ENCODE measurements at places on chromosomes 5 and 9.

DNA sequence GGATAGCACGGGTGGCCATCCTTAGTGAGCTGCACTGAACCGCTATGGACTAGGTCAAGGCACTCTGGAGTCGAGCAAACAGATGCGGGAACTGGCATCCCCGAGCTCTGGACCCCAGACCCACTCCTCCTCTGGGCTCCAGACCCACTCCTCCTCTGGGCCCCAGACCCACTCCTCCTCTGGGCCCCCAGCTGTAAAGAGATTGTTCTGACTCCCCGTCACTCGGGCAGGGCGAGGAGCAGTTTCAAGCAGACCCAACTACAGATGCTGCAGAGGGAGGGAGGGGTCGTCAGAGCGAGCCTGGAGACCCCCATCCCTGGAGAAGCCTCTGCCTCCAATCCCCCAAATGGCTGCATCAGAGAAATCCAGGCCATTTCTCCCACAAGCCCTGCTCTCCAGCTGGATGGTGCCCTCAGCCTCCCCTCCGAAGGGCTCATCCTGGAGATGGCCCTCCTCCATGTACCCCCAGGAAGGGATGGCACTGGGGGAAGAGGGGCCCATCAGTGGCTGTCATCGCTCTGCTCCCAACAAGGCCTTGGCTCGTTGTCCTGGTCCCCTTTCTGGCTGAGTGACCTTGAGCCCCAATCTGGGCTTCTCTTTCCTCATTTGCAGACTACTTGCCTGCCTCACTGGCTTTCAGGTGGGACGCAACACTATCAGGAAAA lies 38.7 kb downstream of the DUSP1 start:
- no peak for DNase-seq

DNA sequence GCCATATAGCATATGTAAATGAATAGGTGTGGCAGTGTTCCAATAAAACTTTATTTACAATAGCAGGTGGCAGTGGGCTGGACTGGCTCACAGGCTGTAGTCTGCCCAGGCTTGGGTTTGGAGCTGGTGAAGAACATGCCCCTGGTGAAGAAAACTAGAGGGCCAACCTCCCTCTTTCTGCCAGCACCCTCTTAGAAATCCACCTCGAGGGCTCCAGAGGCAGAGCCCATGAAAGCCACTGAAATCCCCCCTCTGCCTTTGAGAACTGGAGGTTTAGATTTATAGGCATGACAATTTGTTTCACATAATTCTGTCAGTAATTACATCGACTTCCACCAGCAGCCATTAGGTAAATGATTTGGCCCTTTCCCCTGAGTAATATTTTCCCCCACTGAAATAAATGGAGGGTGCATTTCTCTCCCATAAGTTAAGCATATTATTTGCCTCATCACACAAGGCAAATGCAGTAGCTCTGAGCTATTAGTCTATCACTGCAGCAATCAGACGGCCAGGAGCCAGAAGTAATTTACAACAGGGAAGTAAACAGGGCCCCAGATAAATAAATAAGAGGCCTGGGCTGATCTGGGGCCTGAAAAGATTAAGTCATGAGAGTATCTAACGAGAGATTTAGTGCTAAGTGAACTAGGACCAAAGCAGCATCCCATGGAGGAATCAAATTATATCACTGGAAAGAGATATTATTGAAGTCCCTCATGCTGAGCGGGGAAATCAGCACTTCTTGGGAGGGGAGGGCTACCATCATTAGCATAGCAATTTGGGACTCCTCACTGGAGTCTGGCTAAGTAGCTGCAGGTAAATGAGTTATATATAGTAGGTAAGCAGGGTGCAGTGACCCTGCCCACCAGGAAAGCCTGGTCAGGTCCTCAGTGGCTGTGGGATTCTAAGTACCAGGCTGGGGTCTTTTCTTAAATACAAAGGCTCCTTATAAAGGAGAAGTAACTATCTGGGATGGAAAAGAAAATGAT lies 123.9 kb downstream of the SLIT3 start:
- DNase-seq = no peak

- no peak for DNase-seq
These were observed 110.7 kb upstream of the MAMDC2 start for GRCh38 chr9:69932901-69933300.

GRCh38 chr9:121772600-121773285 lies 121.3 kb downstream of the DAB2IP start:
- no peak for DNase-seq

- no peak for DNase-seq
These were observed 83.9 kb downstream of the TRPM3 start for GRCh38 chr9:71037521-71037920.

DNA sequence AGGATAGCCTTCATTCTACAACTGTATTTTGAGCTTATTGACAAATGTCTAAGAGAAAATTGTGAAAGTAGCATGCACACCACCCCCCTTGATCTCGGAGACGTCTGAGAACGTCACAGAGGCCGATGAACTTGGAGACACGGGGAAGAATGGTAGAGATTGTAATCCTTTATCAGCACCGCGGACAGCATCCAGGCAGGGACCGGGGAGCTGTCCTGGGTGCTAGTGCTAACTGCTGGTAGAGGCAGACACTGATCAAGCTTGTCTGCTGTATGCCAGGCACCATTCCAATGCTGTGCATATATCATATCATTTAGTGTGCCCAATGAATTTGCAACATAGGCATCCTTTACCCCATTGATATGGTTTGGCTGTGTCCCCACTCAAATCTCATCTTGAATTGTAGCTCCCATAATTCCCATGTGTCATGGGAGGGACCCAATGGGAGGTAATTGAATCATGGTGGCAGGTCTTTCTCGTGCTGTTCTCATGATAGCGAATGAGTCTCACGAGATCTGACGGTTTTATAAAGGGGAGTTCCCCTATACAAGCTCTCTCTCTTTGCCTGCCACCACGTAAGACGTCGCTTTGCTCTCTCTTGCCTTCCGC lies 98.8 kb downstream of the LHX2 start:
- DNase-seq = no peak

DNA sequence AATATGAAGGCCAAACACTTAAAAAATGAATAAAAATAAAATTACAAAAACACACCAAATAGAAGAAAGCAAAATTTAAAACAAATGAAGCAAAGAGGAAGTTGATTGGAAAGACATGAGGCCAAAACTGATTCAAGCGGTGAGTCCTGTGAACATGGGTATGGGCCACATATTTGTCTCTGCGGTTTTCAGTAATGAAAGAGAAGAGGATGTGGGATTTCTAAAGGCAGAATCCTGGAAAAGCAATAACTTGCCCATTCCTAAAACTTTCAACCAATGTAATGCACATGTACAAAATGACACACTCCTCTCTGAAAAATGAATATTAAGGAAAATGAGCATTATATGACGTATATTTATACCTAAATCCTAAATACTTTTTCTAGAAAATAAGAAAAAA lies 263.7 kb downstream of the SEMA5A start:
- no peak for DNase-seq

GRCh38 chr5:149576021-149576420 lies 5.3 kb upstream of the ARHGEF37 start:
- DNase-seq = no peak

GRCh38 chr5:34898258-34898895 lies 16.9 kb downstream of the RAD1 start:
- peak; percentile 46 for DNase-seq

DNA sequence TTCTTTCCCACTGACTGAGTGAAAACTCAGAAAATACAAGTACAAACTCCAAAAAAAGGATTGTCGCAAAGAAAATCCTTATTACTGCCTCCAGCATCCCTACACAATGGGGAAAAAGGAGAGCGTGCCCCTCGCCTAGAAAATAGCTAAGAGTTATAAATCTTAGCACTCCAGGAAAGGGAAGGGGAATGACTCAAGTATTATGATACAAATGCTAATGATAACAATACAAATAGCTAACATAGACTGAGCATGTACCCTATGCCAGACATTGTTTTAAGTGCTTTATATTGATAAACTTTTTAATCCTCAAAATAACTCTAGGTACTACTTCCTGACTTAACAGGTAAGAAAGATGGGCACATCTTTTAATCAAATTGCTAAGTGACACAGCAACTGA lies 70.8 kb upstream of the VCAN start:
- DNase-seq = no peak

DNA sequence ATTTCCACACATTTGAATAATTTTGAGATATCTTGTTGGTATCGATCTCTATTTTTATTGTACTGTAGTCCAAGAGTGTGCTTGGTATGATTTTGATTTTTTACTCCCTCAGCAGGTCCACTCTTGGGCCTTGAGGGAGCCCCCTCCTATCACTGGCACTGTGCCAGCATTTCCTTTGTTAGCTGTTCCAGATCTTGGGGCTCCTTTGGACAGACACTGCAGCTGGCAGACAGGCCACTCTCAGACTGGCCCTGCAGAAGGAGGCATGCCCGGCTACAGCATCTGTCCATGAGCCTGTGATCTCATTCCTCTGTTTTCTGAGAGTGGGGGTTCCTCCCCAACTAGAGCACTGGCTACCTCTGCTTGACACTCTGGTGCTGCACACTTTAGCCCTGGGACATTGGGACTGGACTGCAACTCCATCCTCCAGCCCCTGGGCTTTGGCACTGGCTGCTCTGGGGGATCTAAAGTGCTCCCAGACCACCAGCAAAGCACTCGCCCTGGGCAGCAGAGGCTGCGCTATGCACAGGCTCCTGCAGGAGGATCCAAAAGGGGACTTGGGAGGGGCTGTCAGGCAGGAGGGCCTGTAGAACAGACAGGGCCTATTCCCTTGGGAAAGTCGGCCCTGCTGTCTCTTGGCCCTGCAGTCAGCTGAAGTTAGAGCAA lies 271.3 kb upstream of the DMAC1 start:
- no peak for DNase-seq

GRCh38 chr9:26437056-26437711 lies 455.4 kb downstream of the CAAP1 start:
- DNase-seq = no peak

Data from activated T-cell treated with anti-CD3 and anti-CD28 coated beads for 1 hour (primary cell).